ENCODE measurements at places on chromosomes 5 and 9.

GRCh38 chr9:129486756-129487657 lies 133.9 kb downstream of the C9orf50 start:
- no peak for DNase-seq

GRCh38 chr9:33458444-33458843 lies 11.1 kb upstream of the AQP3 start:
- no peak for DNase-seq

DNA sequence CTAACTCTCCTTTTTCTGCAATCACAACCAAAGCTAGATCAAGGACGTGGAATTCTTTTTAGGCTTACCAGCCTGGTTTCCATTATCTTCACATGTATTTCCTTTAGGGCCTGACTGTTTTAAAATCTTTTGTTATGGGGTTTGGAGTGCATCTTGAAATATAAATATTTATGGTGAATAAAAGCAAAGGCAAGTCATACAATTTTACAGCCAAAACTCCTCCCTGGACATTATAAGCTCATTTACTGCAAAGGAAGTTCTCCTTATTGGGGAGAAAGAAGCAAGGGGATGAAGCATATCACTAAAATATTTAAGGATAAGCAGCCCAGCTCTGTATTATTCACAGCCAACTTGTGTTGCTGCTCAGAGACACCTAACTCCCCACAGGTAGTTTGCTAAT lies 132.2 kb upstream of the TARS1 start:
- no peak for DNase-seq

DNA sequence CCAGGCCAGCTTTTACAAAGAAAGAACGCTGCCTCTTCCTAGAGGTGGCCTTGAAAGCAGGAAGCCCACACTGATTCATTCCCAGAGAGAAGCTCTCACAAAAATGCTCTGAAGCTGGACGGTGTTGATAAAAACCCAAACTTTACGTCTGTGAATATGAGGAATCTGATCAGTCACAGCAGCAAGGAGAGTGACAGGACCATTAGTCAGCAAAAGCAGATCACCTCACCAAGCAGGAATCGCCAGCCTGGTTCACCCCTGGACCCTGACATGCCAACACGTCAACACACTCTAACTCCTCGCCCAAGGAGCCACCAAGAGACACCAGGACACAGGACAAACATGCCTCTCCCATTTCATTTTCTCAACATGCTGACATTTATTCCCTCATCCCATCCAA lies 70.6 kb upstream of the ZNF622 start:
- no peak for DNase-seq

DNA sequence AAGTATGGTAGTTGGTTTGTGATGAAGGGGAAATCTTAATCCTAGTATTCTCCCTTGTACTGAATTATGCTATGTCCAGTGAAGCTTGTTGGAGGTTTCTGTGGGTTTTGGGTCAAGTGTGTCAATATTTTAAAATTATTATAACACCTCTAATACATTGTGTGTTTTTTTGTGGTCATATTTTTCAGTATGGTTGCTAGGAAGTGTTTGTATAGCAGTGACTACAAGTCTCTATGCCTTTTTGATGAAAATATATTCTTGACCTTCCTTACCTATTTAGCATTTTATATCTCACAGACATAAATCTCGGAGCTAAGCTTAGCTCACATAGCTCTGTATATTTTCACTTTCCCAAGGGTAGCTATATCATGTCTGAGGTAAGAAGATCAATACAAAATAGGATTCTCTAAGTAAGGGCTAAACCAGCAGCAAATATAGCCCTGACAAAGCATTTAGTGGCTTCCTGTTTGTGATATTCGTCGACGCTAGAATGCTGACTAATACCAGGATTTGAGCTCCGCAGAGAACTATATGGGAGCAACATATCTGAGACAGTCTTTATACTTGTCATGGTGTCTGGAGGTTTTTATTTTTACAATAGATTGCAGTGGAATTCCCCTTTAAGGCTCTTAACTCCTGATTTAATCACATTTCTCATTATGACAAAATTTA lies 82.3 kb downstream of the MACIR start:
- DNase-seq: no peak

- no peak for DNase-seq
Measured at GRCh38 chr5:158502686-158503085, 597.0 kb downstream of the EBF1 start.

DNA sequence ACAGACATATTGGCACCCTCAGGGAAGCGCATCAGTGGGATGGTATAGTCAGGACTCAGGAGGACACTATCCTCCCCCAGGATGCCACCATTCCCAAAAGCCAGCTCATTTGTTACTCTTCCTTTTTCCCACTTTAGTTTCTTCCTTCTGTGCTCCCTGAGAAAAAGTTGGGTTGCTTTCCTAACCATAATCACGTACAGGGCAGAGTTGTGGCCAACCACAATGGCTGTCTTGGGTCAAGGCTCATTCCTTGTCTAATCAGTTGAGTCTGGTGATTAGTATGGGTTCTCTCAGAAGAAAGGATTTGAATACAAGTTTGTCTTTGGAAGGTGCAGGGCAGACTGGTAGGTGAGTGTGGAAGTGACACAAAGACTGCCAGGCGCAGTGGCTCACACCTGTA lies 26.6 kb upstream of the ATP6V1G1 start:
- no peak for DNase-seq

- DNase-seq: no peak
Measured at GRCh38 chr5:157961176-157961575, 102.2 kb upstream of the CLINT1 start.

DNA sequence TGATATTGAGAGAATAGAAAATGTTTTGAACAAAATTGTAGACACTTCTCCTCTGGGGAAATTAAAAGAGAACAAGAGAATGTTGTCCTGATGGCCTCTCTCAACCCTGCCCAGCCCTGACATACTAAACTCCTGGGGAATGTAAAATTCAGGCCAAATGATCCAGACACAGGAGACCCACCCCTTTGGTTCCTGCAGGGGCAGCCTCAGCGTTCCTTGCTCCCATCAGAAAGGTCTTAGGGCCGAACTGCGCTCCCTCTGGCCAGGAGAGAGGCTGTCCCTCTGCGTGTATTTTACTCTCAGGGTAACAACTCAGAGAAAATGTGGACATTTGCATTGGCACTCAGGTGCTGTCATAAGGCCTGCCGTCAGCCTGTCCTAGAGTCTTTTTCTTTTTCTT lies 616.3 kb upstream of the KLF4 start:
- DNase-seq: no peak

GRCh38 chr5:169083394-169084018 lies 217.4 kb downstream of the SLIT3 start:
- no peak for DNase-seq

DNA sequence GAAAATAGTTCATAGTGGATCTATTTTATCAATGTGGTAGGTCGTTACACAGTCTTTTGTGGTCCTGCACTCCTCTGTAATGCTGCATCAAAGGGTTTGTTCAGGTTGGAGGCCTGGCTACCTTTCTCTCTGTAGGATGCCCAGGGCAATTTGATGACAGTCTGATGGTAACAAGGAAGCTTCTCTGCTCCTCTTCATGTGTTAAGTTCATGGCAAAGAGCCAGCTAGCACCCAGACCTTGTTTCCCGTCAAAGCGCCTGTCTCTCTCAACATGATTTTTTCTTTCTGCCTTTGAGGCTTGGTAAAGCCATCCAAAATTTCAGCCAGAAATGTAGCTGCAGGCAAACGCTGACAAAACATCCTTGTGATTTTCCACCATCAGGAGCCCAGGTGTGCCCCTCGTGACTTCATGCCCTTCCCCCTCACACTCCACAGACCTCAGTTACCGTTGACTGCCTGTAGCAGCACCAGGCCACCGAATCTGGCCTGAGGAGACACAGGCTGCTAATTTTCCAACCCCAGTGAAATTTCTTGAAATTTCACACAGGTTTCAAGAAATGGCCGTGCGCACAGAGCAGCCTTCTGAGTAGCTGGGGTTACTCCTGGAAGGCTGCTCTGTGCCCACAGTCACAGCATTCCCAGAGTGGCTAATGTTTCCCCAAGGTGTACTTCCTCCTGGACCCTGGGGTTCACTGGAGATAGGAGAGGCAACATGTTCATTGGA lies 292.7 kb downstream of the CWC27 start:
- DNase-seq: no peak

GRCh38 chr5:52705720-52706119 lies 82.0 kb upstream of the ITGA1 start:
- DNase-seq: no peak

- DNase-seq: no peak
Measured at GRCh38 chr5:59040024-59040803, 457.3 kb downstream of the RAB3C start.

- DNase-seq: no peak
Measured at GRCh38 chr9:70701163-70701562, 286.7 kb upstream of the KLF9 start.

DNA sequence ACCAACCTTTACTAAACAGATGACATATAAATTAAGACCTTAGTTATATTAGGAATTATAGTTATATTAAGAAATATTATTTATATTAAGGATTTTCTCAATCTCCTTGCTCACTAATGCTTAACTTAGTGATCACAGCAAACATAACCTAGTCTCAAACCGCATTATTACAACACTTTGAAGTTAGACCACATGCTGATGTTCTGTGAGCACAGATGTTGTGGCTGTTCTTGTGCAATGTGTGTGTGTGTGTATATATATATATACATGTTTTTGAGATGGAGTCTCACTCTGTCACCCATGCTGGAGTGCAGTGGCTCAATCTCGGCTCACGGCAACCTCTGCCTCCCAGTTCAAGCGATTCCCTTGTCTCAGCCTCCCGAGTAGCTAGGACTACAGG lies 20.5 kb downstream of the ELP1 start:
- DNase-seq: no peak

DNA sequence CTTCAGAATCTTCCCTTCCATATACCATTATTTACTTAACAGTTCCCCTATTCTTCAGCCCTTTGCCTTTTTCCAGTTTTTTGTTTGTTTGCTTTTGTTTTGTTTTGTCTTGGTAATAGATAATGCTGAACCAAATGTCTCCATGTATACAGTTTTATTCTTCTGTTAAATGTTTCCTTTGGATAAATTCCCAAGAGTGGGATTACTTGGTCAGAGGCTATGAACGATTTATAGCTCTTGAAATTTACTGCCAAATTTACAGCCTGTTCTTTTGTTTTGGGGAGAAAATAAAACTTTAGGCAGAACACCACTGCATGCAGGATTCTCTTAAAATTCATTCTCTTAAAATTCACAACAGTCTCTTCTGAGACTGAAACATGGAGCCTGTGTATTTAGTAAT lies 38.6 kb downstream of the NR4A3 start:
- DNase-seq: no peak

DNA sequence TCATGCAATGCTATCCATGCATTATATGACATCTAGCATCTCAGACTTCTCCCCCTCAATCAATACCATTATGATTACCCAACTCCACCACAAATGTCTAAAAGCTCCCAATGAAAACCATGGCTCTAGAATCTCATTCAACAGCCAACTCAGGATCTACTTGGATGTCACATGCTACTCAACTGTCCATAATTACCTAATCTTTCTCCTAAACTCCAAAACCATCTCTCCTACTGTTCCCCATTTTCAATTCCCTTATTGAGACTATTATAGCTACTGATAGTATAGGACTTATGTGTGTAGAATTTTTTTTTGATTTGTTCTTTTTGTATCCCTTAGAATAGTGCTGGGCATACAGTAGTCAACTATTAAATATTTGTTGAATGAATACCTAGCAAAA lies 8.2 kb upstream of the STRBP start:
- DNase-seq: no peak

DNA sequence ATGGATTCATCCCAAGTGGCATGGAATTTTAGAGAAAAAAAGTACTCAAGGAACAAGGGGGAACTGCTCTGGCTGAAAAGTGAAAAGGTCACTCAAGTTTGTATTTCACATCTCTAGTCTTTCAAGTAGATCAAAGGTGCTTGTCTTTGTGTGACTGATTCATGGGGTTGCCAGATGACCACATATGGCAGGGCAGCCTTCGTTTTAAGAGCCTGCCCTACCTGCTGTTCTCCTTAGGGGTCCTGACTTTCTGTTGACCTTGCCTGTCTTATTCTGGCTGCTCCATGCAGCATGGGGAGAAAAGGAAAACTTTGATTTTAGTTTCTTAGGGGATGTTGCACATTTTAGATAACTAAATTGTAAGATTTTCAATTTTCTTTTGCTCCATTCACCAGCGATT lies 877.7 kb downstream of the TLE1 start:
- DNase-seq: no peak

GRCh38 chr5:30341466-30341865 lies 852.0 kb upstream of the CDH6 start:
- no peak for DNase-seq

- DNase-seq: no peak
Measured at GRCh38 chr9:24765025-24765756, 219.5 kb upstream of the IZUMO3 start.

DNA sequence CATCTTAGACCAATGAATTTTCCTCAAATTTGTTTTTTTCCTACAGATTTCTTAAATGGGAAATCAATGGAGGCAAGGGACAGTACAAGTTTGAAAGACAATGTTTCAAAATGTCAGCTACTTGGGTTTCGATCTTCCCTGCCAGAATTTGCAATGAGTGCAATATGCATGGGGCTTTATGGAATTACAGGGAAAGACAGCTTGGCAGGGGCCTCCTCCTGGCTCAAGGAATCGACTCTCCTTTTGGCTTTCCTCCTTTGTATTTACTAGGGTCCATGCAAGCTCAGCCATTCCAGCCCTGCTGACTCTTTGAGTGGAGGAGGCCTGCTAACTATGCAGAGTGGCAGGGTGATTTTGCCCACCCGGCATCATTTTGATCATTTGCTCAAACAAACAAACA lies 63.2 kb downstream of the MED27 start:
- no peak for DNase-seq

- DNase-seq: no peak
Measured at GRCh38 chr9:113632776-113633590, 169.5 kb downstream of the RGS3 start.

DNA sequence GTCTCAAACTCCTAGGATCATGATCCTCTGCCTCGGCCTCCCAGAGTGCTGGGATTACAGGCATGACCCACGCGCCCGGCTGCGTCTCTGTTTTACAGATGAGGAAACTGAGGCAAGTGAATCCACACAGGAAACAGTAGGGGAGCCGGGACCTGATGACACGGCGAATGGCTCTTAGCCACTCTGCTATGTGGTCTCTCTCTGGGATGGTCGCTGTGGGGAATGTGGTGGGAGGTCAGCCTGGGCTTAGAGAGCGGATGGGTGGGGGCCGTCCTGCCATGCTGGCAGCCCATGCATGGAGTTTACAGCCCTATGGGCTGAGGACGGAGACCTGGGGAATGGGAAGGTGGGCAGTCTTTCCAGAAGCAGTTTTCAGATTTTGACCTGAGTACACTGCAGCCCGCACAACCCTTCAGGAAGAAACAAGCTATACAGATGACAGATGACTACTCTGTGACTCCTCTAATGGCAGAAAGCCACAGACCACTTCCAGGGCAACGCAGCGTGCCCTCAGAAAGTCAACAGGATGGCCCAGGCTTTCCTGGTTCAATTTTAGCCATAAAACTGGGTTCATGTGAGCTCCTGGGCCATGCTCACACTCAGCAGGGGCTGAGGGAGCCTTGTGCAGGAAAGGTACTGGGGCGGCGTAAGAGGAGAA lies 136.1 kb upstream of the RAPGEF1 start:
- no peak for DNase-seq

GRCh38 chr5:74865256-74865803 lies 857 bp downstream of the FAM169A start:
- no peak for DNase-seq
